ENCODE measurements at places on chromosomes 3 and 15. TPM values are rescaled to one million over a fixed set of nuclear protein-coding genes. Genes with fewer than 3 reads are reported as not detected.

Gene UNC13C
- not detected for polyA plus RNA-seq

DNA sequence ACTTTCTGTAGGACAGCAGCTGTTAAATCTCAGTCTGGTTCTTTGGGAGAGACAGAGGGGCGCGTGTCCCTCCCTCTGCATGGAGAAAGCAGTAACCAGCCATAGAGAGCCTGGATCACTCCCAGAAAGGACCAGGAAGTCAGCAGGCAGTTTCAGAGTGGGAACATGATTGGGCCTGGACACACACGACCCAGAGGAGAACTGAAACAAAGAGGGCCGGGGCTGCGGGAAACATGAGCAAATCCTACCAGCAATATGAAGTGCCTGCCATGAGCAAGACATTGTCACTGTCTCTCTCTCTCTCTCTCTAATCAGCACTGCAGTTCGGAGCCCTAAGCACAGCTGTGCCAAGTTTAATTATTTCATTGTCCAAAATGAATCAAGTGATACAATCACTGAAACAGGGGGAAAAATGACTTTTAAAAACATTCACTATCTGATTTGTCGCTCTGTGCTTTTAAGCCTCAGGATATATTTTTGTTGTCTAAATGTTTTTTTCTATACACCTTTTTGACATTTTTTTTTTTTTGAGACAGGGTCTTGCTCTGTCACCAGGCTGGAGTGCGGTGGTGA, 17.6 kb downstream of the MUC13 start:
- H3K4me1 ChIP-seq: no peaks in the 10 kb centered on the region
- H3K27me3 ChIP-seq: no peaks in the 10 kb centered on the region
- DNase-seq: peak; percentile 5
- H3K27ac ChIP-seq: no peak overlapping the region

GRCh38 chr3:159280386-159281191, 478.7 kb downstream of the MFSD1 start:
- no peak for DNase-seq
- no peaks in the 10 kb centered on the region for H3K36me3 ChIP-seq
- no peak overlapping the region for H3K27ac ChIP-seq
- no peaks in the 10 kb centered on the region for H3K4me1 ChIP-seq
- H3K27me3 ChIP-seq: no peaks in the 10 kb centered on the region
- no peak overlapping the region for H3K4me3 ChIP-seq

DNA sequence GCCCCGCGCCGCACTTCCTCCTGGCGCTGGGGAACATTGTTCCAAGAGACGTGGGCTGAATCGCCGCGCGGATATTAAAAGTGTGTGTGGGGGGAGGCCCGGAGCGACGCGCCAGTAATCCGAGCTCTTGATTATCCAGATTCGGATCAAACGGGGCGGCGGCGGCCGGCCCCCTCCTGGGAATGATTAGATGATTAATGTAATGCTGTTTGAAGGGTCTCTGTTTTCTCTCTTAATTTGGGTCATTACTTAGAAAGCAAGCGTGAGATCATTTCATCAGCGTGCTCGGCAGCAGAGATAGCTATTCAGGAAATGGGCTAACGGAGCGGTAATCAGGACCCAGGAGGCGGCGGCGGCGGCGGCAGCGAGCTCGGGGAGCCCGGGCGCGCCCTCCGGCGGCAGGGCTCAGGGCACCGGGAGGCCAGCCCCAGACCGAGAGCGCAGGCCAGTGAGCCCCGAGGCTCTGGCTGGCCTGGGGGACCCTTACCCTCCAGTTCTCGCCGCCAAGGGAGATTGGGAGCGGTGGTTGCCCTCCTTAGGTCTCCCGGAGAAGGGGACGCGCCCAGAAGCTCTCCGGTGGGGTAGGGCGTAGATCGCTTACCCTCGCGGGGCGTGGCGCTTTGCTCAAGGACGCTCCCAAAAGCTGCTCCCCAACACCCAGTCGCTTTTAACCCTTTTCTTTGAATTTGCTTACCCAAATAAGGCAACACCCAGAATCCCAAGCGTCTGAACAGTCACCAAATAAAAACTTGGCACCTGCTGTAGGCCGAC, 4.5 kb downstream of the FEZF2 start:
- peaks cover 95% of the 10 kb centered on the region for H3K27me3 ChIP-seq
- H3K4me3 ChIP-seq: no peak overlapping the region
- no peaks in the 10 kb centered on the region for H3K36me3 ChIP-seq
- no peak for DNase-seq
